Heart left ventricle (tissue), 16 donors: ENCODE measurements at places on chromosomes 2 and 18. TPM values are rescaled to one million over a fixed set of nuclear protein-coding genes. Genes with fewer than 3 reads are reported as not detected.

DNA sequence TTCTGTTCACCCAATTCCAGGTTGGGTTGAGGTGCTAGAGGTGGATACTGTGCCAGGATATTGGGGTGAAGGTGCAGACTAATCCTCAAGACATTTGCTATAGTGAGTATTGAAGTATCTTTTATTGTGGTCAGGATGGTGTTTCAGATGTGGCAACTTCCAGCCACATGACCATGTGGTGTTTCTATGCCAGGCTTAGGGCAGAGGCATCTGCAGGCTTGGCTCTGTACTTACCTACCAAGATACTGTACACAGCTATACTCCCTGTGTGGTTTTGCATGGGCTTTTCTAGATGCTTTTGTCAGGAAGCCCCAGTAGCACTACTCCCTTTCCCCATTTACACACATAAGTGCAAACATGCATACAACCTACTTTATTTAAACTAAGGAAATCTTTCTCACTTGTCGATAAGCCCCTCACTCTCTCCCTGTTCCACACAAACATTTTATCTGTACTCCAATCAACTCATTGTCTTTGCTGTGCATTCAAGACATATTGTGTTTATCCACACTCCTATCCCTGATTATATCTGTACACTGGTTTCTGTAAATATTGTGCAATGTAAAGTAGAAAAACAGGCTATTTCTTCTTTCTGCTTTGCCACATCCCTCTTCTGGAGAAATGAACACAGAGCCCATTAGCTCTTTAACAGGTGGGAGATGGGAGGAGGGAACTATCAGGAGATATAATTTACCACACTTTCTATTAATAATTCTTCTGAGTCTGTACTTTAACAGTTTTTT lies 12.3 kb downstream of the ARL6IP6 start:
- DNase-seq, result no peak

The PCARE gene
- total RNA-seq, result 2.4 TPM

GRCh38 chr2:3682811-3683210 lies 20.6 kb upstream of the DCDC2C start:
- DNase-seq, result no peak

DNA sequence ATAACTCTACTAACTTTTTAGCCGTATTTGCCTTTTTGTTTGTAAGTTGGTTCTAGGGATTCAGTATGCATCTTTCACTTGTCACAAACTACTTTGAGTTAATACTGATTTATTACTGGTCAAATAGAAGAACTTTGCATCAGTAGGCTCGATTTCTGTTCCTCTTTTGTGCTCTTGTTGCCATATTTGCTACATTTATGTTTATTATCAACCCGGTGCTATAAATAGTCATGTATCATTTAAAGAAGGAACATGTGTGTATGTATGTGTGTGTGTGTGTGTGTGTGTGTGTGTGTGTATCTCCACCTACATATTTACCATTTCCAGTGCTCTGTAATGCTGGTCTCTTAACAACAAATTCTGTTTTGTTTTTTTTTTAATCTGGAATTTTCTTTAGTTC lies 79.6 kb upstream of the B3GNT7 start:
- no peak for DNase-seq

GRCh38 chr2:4844881-4845280 lies 847.3 kb upstream of the SOX11 start:
- DNase-seq, result no peak

DNA sequence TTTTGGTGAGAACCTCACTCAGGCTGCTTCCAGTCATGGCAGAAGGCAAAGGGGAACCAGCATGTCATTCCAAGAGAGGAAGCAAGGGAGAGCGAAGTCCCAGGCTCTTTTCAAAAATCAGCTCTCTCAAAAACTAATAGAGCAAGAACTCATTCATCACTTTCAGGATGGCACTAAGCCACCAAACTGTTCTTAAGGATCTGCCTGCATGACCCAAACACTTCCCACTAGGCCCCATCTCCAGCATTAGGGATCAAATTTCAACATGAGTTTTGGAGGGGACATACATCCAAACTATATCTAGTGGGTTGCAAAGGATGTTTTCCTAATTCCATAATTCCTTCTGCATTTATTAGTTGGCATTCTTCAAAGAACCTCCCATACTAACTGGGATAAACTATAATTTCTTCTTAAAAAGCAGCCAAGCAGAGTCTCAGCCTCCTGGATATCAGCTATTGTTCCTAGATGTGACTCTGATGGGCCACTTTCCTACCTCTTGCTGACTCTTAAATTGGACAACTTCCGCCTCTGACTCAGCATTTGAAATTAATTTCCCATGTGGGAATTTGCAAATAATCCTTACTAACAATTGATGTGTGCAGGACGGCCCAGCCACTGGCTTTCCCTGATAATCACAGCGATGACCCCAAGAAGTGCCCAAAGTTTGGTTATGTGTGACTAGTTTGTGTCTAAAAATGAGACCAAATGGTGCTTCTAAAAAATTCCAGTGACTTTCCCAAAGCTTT lies 5.5 kb upstream of the REV1 start:
- DNase-seq, result no peak

- no peak for DNase-seq
Observed at GRCh38 chr2:41935002-41935401, 112.8 kb upstream of the PKDCC start.

DNA sequence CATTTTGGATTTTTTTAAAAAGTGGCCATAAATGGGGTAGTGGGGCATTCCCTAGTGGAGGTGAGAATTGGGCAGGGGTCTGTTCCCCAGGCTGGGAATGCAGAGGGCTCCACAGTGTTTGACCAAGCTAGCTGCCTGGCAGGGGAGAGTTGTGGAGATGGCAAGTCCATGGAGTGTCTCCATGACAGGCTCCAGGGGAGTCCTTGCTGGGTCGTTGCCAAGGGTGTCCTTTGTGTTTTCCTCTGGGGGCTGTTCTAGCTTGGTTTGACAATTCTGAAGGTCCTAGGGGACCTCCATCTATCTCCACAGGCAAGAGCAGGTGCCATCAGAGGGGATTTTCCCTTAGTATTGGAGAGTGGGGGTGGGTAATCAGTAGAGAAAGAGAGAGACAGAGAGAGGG lies 265.3 kb downstream of the DYSF start:
- DNase-seq, result no peak

DNA sequence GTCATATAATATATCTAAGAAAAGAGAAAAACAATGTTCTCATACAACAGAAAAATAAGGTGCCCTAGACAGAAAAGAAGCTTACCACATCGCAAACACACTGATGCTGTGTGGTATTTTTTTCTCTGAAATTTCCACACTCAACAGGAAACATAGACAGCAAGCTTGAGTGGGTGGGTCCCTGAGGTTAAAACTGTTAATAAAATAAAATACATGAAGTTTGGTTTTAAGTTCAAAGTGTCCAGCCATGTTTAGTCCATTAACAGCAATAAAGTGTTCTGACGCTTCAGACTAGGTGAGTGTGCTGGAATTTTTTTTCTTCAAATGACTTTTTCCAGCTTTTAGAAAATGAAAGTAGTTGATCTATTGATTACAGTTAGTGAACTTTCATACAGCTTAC lies 83.3 kb upstream of the EPB41L5 start:
- no peak for DNase-seq

- no peak for DNase-seq
Observed at GRCh38 chr18:59239642-59240041, 19.7 kb downstream of the GRP start.

GRCh38 chr2:165074884-165075283 lies 119.6 kb upstream of the SLC38A11 start:
- DNase-seq, result no peak

The IL36B gene
- not detected for total RNA-seq

DNA sequence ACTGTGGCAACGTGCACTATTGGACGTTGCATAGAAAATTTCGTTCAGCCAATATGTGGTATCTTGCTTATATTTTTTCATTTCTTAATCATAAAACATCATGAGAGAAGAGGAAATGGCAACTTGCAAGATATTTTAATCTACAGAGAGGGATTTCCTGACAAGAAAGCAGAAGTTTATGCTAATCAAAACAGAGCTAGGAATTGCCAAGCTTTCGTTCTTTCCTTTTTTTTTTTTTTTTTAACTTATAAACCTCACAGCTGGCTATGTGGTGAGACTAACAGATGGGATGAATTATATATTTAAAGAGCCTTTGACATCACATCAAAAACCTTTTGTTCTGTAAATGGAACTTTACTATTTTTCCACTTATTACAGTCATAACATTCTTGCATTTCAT lies 1136.9 kb upstream of the TMEFF2 start:
- DNase-seq, result no peak

DNA sequence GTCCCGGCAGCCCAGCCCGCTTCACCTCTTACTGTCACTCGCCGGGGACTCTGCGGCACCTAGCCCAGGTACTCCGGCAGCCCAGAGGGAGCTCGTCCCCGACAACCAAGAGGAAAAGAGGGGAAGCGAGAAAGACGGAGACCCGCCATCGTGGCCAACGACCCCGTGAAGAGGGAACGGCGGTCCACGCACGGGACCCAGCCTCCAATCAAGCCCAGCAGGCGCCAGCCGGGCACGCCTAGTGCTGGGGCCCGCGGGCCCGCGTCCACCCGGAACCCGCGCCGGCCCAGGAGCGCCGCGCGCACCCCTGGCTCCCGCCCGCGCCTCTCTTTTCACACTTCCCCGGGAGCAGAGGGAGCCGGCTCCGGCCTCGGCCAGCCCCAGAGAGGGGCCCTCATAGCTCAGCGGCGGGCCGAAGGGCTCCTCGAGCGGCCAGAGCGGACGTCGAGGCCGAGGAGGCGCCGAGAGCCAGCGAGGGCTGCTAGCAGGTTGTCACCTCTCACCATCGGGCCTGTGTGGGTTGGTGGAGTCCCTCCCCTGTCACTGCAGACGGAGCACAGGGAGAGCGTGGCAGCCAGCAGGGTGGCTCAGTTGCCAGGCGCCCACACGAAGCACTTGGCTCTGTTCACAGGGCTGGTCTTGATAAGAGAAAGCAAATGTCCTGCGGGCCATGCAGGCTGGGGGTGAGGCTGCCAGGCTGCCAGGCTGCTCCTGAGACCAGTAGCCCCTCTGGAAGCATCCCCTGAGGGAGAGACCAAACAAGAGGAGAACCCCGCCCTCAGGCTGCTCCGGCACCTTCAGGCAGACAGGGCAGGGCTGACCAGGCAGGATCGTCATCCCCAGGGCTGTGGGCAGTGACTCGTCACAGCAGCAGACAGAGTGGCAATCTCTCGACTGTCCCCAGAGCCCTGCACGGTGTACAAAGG lies 36.9 kb upstream of the KLF11 start:
- peak; percentile 66 for DNase-seq

- DNase-seq, result no peak
Observed at GRCh38 chr2:234712421-234712935, 215.6 kb upstream of the ARL4C start.

The MYL12B gene
- 192 TPM for total RNA-seq

- no peak for DNase-seq
Observed at GRCh38 chr2:149331023-149331400, 625 bp downstream of the LYPD6 start.

The BMP10 gene
- total RNA-seq, result 2.9 TPM

GRCh38 chr2:114352988-114353387 lies 89.5 kb upstream of the DPP10 start:
- no peak for DNase-seq

GRCh38 chr2:128513116-128513960 lies 194.7 kb upstream of the HS6ST1 start:
- DNase-seq, result no peak

The NEDD4L gene
- 59.4 TPM for total RNA-seq

The MOGAT1 gene
- 0.40 TPM for total RNA-seq

GRCh38 chr2:58756336-58756735 lies 515.2 kb upstream of the FANCL start:
- DNase-seq, result no peak

The LYPD1 gene
- 1.8 TPM for total RNA-seq

The RGPD3 gene
- 0.05 TPM for total RNA-seq

DNA sequence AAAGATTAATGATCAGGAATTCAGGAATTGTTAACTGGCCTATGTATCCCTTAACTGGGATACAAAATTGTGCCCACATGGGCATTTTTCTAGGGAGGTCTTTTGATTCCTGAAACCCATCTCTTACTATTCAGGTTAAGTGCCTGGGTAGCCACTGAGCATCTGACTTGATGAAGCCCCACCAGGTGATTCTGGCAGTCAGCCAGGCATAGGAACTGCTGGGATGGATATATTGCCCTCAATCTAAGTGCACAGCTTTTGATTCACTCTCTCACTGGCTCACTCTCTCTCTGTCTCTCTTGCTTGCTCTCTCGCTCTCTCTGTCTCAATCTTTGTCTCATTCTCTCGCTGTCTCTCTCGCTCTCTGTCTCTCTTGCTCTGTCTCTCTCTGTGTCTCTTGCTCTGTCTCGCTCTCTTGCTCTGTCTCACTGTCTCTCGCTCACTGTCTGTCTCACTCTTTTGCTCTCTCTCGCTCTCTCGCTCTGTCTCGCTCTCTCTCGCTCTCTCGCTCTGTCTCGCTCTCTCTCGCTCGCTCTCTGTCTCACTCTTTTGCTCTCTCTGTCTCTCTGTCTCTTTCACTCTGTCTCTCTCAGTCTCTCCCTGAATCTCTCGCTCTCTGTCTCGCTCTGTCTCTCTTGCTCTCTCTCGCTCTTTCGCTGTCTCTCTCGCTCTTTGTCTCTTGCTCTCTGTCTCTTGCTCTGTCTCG lies 22.3 kb downstream of the INPP1 start:
- DNase-seq, result no peak

- no peak for DNase-seq
Observed at GRCh38 chr2:179051250-179051649, 1.3 kb upstream of the CCDC141 start.

DNA sequence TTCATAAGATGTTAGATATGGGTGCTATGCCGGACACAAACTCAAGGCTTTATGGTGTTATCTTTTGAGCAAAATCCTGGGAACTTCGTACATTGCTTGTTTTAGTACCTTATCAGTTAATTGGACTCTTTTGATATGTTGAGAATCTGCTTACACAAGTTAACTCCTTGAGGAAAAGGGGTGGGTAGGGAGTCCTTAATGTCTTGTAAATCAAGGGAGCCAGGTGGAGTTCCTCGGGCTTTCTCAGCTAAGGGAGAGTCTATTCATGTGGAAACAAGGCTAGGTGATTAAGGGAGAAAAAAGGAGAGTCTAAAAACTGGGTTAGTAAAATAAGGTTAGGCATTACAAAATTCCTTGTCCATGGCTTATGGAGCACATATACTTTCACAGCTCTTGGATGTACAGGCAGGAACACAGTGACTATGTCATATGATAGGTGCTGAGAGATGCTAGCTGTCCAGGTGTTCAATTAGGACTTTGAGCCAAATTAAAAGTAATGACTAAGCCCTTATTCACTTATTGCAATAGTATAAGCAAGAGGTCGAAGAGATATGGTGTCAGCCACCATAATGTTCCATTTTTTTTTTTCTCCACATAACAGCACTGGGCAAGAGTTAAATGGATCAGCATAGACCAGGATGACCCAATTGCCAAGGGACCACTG lies 59.5 kb upstream of the DYNAP start:
- no peak for DNase-seq

- no peak for DNase-seq
Observed at GRCh38 chr2:189260361-189260814, 80.8 kb upstream of the COL5A2 start.

DNA sequence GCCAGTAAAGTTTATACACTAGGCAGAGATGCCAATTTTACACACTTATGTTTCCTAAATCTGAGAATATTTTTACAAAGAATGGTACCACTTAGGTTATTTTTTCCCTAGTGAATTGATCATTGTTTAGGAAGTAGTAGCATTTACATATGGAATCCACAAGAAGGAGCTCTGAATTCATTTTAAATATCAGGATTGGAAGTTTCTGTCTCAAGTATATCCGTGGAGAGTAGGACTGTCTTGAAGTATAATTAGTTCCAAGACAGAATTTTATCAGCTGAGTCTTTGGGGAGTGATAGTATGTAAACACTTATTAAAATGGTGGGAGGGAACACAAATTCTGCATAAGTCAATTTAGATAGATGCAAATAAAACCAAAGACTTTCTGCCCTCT lies 82.3 kb upstream of the FAM98A start:
- DNase-seq, result no peak

- DNase-seq, result no peak
Observed at GRCh38 chr2:234821946-234822475, 129.8 kb upstream of the SH3BP4 start.

The ACTR2 gene
- 131 TPM for total RNA-seq
